ENCODE measurements at places on chromosomes 13 and 19.
A peak's percentile ranks its signal among the peaks of the same experiment; 100 is the strongest.

DNA sequence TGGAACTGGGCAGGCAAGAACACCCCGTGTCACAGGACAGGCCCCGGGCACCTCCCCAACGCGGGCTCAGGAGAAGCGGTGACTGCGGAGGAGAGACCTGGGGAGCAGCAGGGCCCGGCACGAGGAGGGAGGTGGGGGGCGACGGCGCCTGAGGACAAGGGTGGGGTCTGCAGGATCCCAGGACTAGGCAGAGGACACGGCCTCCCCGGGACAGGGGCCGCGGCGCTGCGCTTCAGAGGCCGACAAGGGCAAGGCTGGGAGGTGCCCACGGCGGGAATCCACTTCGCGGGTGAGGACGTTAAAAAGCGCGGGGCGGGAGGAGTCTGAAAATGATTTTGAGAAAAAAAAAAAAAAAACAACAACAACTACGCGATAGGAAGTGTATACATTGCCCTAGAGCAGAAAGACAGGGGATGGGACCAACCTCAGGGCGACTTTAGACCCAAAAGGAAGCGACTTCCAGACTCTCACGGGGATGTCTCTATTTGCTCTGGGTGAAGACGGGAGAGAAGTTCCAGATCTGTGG is 44.9 kb downstream of the ZNF611 start:
- no peak for DNase-seq

DNA sequence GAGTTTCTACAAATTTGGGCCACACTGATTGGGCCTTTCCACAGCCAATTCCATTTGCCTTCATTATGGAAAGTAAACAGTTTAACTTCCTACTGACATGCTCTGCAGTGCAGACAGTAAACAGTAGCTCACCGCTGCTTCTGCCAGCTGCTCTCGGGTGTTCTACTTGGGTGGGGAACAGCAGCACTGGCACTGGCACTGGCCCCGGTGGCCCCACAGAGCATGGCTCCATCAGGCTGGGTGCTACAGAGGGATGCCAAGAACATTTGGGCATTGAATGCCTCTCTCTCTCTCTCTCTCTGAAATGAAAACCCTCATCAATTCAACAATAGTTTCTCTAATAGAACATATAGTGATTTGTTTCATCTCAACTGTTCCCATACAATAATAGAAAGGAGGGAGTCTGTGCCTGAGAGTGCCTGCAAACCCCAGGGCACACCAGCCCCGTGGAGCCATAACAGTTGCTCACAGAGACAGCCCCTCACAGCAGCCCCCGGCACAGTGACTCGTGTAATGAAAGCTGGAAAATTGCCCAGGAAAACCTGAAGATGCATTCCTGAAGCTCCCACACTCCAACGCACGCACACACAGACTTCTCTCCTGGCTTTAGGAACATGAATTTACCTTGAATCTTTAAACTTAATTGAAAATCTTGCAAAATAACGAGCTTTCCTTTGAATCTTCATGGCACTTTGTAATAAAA is 38.2 kb upstream of the GJB6 start:
- no peak for DNase-seq

DNA sequence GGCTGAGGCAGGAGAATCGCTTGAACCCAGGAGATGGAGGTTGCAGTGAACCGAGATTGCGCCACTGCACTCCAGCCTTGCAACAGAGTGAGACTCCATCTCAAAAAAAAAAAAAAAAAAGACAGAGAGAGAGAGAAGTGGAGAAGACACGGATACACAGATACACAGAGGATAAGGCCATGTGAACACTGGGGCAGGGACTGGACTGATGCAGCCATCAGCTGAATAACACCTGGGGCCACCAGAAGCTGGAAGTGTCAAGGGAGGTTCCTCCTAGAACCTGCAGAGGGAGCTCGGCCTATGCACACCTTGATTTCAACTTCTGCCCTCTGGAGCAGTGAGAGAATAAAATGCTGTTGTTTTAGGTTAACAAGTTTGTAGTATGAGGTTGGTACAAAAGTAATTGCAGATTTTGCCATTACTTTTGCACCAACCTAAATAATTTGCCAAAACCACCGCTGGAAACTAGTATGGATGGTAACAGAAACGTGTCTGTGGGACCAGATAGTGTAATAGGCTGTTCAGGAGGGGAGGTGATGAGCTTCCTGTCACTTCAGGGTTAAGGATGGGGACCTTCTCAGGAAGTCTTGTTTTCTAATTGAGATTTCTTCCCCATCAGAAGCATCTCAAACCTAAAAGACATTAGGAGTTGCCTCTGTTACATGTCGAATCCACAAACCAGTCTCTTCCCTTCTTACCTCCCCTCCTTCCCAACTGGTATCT is 36.4 kb upstream of the IGSF23 start:
- DNase-seq, result peak; percentile 70

- DNase-seq, result no peak
Measured at GRCh38 chr19:7469669-7470285, 19.1 kb downstream of the PEX11G start.

DNA sequence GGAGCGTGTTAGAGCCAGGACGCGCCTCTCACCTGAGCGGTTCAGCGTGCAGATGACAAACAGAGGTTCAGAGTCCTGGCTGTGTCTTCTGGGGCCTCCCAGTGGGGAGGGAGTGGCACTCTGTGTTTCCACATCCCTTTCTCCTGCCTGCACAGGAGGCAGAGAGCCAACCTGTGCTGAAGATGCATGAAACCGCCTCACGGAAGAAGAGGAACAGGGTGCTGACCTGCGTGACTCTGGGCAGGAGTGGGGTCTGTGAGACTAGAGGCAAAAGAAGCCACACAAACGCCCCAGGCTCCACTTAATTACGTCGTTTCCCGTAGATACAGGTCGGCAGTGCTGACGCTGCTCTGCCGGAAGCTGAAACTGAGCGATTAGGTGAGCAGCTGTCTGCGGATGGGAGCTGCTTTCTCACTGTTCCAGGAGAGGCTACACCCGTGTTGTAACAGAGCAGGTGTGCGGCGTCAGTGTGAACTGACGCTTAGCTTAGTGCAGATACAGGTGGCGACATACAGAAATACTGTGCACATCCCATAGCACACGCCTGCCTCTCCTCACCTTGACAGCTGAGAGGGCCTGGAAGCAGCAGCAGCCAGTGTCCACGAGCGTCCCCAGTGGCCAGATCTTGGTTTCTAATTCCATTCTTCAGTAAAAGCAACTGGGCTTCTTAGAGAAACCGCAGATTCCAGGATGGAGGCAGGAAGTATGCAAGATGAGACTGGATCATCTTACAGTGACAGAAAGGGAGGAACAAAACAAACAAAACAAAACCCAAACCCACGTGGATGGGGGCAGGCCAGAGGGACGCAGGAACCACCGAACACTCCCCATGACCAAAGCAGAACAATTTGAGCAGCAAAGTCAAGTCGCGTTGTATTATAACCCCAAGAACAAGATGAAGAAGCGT is 37.7 kb upstream of the MCF2L start:
- peak; percentile 93 for DNase-seq

GRCh38 chr19:30775956-30776355 is 403.8 kb downstream of the ZNF536 start:
- no peak for DNase-seq

- no peak for DNase-seq
Measured at GRCh38 chr19:55460670-55461258, 678 bp downstream of the ISOC2 start.

GRCh38 chr19:3372413-3372812 is 6.0 kb downstream of the NFIC start:
- DNase-seq, result no peak

DNA sequence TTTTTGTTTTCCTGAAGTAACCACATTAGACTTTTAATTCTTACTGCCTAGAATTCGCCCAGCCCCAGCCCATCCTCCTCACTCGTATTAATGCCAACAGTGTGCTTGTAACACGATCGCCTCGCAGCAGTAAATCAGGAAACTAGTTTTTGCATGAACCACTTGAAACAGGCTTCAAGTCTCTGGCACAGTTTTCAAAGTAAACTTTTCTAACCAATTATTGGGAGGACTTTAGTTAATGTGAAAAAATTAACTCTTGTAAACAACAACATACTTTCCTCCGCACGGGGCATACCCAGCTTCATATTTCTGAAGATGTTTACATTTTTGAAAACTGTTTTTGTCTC is 39.2 kb downstream of the TNFRSF19 start:
- DNase-seq, result peak; percentile 33

- no peak for DNase-seq
Measured at GRCh38 chr13:82898586-82898985, 983.7 kb downstream of the SLITRK1 start.

DNA sequence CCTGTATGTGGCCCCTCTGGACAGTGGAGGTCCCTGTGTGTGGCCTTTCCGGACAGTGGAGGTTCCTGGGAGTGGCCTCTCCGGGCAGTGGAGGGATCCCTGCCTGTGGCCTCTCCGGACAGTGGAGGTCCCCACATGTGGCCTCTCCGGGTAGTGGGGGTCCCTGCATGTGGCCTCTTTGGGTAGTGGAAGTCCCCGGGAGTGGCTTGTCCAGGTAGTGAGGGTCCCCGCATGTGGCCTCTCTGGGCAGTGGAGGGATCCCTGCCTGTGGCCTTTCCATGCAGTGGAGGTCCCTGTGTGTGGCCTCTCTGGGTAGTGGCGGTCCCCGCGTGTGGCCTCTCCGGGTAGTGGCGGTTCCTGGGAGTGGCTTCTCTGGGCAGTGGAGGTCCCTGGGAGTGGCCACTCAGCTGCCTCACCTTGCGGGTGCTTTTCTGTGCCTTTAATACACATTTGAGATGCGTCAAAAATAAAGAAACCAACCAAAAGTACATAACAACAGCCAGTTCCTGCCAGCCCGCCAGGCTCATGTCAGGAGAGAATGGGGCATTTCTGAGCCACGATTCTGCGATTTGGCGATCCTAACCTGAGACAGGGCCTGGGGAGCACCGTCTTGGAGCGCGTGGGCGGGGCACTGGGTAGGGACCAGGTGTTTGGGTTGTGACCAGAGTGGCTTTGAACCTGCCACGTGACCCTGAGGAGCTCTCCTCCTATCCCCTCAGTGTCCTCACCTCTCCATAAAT is 194.7 kb downstream of the ZNF536 start:
- no peak for DNase-seq

DNA sequence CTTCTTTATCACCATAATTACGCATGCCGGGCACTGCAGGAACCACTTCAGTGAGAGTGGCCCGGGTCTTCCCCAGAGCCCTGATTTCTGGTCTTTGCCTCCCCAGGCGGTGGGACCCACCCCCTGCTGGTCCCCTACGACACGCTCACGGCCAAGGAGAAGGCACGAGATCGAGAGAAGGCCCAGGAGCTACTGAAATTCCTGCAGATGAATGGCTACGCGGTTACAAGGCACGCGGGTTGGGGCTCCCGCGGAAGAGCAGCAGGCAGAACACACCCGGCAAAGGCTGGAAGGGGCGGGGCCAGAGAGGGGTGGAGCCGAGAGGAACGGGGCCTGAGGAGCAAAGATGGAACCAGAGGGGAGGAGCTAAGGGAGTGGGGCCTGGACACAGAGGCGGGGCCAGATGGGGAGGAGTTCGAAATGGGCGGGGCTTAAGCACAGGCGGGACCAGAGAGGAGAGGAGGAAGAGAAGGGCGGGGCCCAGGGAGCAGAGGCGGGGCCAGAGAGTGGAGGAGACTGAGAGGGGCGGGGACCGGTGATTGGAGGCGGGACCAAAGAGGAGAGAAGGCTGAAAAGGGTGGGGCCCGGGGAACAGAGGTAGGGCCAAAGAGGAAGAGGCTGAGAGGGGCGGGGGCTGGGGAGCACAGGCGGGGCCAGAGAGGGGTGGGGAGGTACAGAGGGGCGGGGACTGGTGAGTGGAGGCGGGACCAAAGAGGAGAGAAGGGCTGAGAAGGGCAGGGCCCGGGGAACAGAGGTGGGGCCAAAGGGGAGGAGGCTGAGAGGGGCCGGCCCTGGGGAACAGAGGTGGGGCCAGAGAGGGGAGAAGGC is 73.4 kb downstream of the RYR1 start:
- DNase-seq, result peak; percentile 46

- DNase-seq, result no peak
Measured at GRCh38 chr19:8209462-8210378, 550 bp downstream of the CERS4 start.

GRCh38 chr19:4635754-4636116 is 3.6 kb upstream of the TNFAIP8L1 start:
- DNase-seq, result no peak

DNA sequence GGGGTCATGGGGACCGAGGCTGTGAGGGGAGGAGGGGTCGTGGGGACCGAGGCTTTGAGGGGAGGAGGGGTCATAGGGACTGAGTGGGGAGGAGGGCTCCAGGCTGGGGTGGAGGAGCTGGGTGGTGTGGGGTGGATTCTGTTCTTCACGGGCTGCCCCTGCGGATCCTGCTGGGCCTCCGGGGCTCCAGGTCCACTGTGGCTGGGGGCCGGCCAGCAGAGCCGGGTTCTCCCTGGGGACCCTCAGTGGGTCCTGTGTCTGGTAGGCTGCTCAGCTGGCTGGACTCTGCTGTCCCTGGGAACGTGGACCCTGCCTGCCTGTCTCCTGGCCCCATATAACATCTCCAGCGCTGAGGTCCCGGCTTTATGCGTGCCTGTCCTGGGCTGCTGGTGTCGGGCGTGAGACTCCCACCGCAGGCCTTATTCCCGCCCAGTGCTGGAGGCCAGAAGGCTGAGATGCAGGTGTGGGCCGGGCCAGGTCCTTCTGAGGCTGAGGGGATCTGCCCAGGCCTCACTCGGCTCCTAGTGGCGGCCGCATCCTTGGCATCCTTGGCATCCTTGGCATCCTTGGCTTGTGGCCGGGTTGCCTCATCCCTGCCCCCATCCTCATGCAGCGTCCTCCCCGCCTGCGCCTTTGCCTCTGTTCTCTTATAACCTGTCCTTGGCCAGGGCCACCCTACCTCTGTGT is 19.8 kb upstream of the GNA15 start:
- DNase-seq, result no peak

DNA sequence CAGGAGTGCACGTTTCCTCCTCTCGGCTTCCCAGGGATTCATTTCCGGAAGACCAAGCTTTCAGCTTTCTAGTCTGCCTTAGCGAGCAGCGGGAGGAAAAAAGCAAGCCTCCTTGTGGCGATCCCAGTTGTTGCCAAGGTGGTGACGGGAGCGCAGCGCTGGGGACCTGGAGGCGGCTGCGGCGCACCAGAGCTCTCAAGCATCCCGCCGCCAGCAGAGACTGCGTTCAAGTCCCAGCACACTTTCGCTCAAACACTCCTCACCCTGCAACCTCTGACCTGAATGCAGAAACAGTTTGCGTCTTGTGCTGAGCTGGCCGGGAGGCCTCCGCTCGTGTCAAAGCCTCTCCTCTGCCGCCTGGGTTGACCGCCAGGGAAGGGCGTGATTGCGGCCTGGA is 4.9 kb downstream of the GSX1 start:
- DNase-seq, result no peak

DNA sequence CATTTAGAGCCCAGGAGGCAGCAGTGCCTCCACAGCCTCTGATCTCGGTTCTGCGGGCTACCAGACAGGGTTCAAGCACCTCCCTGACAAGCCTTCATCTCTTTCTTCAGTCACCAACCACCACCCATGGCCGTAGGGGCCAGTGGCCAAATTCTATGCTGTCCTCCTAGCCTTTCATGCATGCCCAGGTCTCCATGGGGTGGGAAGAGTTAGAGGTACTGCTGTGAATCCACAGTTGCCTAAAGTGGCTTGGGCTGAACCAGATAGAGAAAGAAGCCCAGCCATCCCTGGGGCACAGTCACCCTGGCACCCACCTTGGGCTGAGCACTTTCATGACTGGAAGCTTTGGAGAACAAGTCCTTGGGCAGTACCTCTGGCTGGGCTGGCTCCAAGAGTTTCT is 97.4 kb downstream of the ZDHHC20 start:
- DNase-seq, result no peak
